NCI-H446 (cell line): ENCODE measurements at places on chromosomes 13 and 19.

- DNase-seq: peak; percentile 61
These were observed 10.3 kb upstream of the BBC3 start for GRCh38 chr19:47240996-47241918.

DNA sequence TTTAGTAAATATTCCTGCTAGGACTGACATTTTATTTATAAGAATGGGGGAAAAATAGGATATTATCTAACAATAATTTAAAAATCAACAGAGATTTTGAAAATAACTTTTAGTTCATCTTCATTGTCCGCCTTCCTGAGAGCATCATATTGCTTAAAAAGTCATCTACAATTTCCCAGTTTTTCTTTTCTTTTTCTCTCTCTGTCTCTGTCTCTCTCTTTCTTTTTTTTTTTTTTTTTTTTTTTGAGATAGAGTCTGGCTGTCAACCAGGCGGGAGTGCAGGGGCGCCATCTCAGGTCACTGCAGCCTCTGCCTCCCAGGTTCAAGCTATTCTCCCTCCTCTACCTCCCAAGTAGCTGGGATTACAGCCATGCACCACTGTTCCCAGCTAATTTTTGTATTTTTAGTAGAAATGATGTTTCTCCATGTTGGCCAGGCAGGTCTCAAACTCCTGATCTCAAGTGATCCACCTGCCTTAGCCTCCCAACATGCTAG, 276.3 kb downstream of the DACH1 start:
- no peak for DNase-seq

GRCh38 chr19:35317464-35318043, 11.4 kb upstream of the CD22 start:
- DNase-seq: no peak

DNA sequence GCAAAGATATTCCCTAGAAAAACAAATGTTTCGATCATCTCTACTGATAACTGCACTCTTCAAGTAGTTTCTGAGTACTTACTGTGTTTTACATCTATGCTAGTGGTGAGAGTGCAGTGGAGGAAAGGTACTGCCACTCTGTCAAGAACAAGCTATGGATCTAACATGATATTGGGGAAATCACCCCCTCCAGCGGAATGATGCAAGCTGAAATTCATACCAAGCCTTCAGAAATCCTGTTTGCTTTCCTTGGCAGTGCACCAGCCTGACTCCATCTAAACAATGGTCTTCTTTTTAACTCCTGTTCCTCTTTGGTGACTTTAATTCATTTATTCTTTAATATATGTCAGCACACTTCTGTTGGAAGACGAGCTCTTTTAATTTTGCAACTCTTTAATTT, 238.0 kb downstream of the PCDH9 start:
- no peak for DNase-seq

DNA sequence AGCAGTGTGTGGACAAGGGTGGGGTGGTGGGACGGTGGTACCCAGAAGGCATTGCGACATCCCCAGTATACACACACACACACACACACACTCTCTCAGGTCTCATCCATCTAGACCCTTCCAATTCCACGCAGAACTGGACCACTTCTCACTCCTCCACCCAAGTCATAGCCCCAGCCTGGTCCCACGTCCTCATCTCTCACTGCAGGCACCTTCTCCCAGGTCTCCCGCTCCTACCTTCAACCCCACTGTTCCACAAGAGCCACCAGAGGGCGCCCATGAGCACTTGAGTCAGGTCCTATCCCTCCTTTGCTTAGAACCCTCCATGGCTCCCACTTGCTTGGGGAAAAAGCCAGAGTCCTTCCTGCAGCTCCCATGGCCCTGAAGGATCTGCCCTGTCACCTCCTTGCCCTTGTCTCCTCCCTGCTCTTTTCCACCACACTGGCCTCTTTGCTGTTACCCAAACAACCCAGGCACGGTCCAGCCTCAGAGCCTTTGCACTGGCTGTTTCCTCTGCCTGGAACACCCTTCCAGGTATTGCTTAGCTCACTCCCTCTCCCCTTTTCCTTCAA, 62.6 kb downstream of the IER2 start:
- peak; percentile 65 for DNase-seq

DNA sequence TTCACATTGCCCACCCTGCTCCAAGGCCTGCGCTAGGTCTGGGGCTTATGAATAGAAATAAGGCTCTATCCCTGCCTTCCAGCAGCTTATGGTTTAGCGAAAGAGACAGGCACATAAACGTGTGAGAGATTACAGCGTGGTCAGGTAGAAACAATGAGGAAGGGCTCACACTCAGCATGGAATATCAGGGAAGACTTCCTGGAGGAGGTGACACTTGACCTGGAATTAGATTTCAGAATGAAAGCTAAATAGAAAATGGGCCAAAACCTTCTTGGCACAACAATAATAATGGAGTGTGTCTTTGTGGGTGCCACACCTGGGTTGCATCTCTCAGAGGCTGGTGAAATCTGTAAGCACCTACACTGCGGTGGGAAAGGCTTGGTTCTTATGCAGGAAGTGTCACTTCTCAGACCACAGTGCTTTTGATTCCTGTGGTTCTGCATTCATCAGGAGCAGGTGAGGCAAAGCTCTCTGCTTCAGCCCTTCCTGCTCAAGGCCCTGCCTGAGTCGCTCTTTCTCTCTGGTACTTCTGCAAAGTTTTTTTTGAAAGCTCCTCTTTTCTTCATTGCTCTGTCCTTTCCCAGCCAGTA, 430.3 kb downstream of the ZNF536 start:
- no peak for DNase-seq

- DNase-seq: no peak
These were observed 338.0 kb downstream of the TEX29 start for GRCh38 chr13:111658145-111659100.

DNA sequence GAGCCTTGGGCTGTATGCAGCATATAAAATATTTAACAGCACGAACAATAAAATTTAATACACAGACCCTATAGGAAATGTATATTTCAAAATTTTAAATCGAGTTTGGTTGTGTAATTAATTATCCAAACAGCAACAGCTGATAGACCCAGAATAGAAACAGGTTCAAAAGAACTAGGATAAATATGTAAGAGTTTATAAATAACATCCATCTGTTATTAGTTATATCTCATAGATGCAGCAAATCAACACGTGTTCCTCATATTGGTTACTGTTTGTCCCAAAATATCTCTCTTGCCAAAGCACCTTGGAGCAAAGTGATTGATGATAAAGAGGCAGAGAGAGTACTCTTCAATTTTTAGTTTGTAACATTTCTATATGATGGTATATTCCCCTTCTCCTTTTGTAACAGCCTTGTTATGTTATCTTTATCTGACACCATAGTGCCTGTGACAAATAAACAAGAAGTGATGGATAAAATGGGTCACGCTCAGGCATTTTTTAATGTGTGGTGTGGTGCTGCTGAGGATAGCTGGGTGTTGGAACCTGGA, 260.6 kb upstream of the NBEA start:
- DNase-seq: no peak

DNA sequence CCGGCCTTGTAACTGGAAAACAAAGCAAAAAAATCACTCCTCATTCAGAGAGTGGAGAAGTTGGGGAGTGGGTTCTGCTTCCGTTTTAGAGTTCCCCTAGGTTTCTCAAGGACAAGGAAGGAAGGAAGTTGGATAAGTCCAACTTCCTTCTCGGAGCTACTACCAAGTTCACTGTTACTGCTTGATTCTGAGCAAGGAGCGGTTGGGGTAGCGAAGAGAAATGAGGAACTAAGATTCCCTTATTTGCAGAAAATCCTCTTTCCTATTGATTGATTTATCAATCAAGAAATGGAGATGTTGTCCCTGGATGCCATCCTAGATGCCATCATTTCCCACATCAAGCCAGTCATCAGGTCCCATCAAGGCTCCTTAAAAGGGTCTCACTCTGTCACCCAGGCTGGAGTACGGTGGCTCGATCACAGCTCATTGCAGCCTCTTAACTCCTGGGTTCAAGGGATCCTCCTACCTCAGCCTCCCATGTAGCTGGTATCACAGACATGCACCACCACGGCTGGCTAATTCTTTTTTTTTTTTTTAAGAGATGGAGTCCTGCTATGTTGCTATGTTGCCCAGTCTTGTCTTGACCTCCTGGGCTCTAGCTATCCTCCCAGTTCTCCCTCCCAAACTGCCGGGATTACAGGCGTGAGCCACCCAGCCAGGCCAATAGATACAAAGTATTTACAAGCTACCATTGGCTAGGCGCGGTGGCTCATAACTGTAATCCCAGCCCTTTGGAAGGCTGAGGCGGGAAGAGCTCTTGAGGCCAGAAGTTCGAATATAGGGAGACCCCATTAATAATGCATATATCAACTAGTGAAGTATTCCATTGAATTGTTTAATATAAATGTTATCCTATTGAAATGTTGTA, 809 bp upstream of the B9D2 start:
- DNase-seq: no peak

DNA sequence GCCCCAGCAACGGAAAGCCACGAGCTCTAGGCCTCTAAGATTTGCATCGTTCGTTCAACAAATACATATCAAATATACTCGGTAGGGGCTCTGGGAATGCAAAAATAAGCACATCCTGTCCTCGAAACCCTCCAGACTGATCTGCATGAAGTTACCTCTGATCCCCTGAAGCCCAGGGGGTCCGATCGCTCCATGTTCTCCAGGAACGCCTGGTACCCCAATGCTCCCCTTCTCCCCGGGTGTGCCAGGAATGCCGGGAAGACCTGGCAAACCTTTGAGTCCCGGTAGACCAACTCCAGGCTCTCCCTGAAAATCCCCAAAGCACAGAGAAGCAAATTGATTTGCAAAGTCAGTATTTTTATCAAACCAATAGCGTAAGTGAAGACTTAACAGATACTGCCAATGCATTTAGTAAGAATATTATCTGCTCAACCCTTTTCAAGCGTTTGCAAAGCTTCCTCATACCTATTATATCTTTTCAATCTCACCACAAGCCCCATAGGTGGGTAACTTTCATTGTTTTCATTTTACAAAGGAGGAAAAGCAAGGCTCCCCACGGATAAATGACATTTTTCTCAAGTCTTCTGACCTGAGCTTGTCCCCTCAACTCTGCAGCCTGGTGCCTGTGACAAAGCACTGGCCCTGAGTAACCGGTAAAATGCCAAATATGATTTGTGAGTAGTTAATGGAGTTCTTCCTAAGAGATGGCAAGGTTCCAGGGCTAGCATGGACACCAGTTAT, 127.7 kb downstream of the COL4A1 start:
- no peak for DNase-seq

GRCh38 chr19:49894011-49894664, 2.5 kb downstream of the IL4I1 start:
- no peak for DNase-seq

DNA sequence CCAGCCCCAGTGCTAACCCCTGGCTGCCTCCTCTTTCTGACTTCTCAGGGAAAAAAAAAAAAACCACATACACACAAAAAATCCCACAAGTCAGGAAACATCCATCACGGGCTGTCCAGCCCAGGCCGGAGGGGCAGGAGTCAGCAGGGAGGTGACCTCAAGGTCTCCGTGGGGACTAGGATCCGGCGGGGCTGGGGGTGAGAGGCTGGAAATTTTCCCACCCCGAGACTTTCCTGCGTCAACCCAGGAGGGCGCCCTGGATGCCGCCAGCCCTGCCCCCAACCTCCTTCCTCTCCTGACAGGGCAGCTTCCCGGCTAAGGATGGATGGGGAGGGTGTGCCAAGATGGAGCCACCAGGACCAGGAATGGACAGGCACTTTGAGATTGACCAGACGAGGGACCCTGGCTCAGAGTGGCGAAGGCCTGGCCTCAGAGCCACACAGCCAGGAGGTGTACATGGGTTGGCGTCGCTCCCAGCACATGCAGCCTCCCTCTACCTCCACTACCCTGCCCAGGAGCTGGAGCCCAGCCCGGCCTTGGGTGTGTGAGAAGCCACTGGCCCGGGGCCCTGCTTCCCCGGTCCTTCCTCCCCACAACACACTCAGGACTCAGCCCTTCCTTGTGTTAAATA, 33.3 kb downstream of the BLOC1S3 start:
- no peak for DNase-seq

- DNase-seq: no peak
These were observed 279.4 kb upstream of the ZNF507 start for GRCh38 chr19:32066056-32066455.

- peak; percentile 25 for DNase-seq
These were observed 299.0 kb downstream of the KLF12 start for GRCh38 chr13:73835138-73835721.

DNA sequence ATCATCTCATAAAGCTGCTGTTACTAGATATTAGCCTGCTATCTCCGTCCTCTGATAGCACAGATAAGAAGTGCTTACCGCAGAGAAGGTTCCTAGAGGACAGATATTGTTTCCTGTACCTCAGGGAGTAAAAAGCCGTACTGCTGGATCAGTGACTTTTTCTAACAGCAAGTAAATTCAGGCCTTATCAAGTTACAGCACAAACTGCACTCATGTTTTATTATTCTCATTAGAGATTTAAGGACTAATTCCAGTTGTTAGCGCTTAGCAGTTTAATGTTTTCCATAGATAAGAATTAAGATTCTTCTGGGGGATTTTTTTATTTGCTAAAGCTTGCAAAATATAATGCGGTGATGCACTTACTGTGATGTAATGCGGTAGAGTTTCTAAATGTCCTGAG, 119.0 kb upstream of the OBI1 start:
- DNase-seq: no peak

DNA sequence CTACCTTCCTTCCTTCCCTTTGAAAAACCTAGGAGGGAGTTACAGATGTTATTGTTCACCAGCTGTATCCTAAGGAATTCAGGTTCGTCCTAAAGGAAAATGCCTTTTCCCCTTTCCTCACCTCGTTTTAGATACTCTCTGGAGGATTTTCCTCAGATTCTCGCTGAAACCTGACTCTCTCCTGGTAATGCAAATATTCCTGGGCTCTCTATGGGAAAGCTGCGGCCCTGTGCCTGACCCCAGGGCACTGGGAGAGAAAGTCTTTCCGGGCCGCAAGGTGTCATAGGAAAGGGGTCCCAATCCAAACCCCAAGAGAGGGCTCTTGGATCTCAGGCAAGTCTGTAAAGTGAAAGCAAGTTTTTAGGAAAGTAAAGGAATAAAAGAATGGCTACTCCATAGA, 13.1 kb upstream of the OR1M1 start:
- no peak for DNase-seq

DNA sequence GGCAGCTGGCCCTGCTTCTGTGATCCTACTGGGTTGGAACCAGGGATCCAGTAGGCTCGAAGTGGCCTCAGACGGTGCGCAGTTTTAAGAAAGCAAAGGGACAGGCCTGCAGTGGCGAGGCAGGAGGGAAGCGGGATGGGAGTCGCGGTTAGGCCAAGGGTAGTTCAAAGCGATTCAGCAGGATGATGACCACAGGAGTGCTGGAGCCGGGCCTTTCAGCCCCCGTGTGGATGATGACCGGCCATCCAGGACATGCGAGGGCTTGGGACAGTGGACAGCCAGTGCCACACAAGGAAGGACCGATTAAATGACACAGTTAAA, 854 bp downstream of the RNASEH2B start:
- DNase-seq: peak; percentile 17
